CD4-positive, alpha-beta T cell treated with Interleukin-15 for 4 hours (primary cell): ENCODE measurements at places on chromosomes 7 and 10.

- no peak for DNase-seq
Measured at GRCh38 chr10:49441488-49442476, 45.9 kb upstream of the DRGX start.

DNA sequence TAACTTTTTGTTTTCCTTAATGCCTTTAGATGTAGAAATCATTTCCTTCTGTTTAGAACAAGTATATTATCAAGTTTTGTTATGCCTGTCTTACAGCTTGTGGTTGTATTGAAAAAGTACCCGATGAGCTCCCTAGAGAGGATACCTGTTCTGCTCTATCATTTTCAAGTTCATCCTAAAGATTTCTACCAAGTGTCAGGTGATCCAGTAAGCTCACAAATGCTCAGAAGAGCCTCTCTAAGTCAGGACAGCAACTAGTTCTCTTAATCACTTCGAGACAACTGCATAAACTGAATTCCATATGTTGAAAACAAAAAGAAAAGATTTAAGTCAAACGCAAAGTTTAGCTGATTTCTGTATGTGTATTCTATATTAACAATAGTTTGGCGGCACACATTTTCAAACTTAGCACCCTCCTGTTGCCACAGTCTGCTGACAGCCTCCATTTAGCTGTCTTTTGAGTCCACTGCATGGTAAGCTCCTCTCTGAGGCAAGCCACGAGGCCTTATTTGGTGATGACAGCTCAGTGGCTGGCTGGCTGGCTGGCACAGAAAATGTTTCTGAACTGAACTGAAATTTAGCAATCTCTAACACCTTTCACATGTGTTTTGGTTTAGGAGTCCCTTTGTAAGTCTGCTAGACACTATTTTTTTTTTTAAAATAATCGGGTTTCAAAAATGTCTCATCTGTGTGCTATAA, 59.4 kb downstream of the SEMA3C start:
- no peak for DNase-seq

GRCh38 chr10:61981460-61981859, 80.0 kb downstream of the ARID5B start:
- no peak for DNase-seq

DNA sequence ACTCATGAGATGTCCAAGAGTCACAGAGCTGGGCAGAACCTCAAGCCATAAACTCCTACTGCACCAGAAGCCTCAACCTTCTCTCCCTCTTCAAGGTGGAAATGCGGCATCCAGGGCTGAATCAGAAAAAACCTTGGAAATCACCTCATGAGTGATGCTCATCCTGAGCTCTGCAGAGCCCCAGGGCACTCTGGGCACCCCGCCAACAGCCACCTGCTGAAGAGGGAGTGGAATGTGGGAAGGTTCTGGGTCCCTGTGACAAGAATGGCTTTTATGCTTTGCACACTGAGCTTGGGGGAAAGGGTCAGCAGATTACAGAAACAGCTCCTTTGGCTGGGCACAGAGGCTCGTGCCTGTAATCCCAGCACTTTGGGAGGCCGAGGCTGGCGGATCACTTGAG, 18.8 kb downstream of the NUDT1 start:
- no peak for DNase-seq
